ENCODE measurements at places on chromosomes 12 and 14. TPM values are rescaled to one million over a fixed set of nuclear protein-coding genes. Genes with fewer than 3 reads are reported as not detected.

DNA sequence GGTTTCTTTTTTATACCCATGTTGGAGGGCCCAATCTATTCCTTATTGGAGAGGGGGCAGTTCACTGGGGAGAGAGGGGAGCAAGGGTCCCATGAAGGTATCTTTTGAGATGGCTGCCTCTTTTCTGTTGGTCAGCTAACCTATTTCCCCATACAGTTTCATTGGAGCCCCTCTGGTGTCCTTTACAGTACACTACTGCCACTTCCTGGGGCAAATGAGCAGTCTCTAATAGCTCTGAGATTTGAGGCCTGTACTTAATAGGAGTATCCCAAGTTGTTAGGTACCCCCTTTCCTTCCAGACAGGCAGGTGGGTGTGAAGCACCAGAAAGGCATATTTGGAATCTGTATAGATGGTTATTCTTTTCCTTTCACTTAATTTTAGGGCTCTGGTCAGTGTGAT, 41.3 kb upstream of the RNU6-8 start:
- DNase-seq: no peak

DNA sequence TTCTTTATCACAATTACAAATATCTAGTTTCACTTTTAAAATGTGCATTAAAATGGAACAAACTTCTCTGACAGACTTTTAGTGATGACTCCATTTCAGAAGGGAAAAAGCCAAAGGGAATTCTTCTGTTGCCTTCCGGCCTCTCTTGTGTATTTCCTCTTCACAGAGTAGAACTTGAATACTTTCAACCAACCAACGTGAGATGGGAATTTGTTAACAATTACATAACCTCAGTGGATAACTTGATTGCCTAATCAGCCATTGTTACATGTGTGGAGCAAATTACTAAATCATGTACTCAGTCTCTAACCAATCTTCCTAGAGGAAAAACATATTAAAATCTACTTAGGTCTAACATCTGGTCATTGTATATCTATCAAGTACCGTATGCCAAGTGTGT, 291.1 kb downstream of the SYT1 start:
- DNase-seq: no peak

GRCh38 chr12:113747017-113747416, 219.1 kb downstream of the RBM19 start:
- no peak for DNase-seq

DNA sequence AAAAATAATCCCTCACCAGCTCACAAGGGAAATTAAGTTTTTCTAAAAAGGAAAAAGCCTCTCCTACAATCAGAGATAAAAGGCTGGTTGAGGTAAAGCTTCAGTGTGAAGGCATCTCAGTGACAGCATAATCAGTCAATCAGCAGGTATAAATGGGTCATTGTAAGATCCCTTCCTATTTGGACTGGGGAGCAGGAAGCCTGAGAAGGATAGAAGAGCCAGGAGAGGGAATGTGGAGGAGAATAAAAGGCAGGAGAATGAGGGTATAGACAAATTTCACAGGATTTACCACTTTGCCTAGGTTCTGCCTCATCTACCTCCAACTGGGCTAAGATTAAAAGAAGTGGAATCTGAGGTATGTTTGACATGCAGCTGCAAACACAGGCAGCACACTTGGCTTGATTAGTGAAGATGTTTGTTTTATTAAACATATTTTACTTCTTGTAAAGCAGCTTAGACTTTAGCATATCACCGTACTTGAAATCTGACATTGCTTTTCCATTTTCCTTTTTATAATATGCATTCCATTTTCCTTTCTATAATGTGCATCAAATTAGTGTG, 479.1 kb upstream of the USP15 start:
- DNase-seq: no peak

WSB2 gene
- 97.3 TPM for total RNA-seq

NXPH4 gene
- total RNA-seq: 0.60 TPM

SYNDIG1L gene
- not detected for total RNA-seq

TAS2R14 gene
- total RNA-seq: 0.38 TPM

- DNase-seq: no peak
Measured at GRCh38 chr12:40622246-40622838, 69.9 kb upstream of the CNTN1 start.

- DNase-seq: no peak
Measured at GRCh38 chr12:69466867-69467266, 3.3 kb upstream of the FRS2 start.

TNS2 gene
- 122 TPM for total RNA-seq

DNA sequence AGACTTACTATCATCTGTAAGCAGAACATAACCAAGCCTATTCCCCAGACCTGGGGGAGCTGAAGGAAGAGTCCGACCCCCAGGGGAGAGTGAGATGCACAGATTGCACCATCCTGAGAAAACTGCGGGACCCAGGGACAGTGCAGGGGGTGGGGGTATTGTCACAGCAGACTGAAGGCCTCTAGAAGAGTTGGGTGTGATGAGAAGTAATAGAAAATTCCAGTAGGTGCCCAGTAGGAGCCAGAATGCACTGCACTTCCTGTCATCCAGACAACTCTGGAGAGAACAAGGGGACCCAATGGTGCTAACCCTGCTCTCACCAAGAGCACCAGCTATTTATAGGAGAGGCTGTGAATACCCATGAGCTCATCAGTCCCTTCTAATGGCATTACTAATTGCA, 190.1 kb downstream of the BCL11B start:
- no peak for DNase-seq

DNA sequence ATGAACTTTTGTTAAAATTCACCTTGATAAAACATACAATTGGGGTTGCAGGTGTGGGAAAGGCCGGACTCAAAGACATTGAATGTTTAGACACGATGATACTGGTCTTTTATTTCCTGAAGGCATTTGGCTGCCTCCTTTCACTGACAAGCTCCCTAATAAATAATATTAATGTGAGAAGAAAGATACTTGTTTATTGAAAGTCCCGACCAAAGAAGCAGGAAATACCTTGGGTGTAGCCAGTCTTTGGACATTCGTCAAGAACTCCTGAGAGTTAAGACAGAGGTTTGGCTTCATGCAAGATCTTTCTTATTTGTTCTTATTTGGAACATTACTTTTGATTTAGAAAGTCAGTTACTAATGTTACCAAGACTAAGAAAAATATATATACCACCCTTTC, 1133.8 kb upstream of the SEL1L start:
- no peak for DNase-seq

All from Right ventricle myocardium inferior (tissue), 1 donor.